NCI-H1930 (cell line): ENCODE measurements at places on chromosomes 11 and 22.

GRCh38 chr11:34030382-34030781, 21.1 kb upstream of the CAPRIN1 start:
- DNase-seq: no peak

- DNase-seq: no peak
Observed at GRCh38 chr22:21443057-21443734, 24.0 kb upstream of the TMEM191C start.

- DNase-seq: no peak
Observed at GRCh38 chr11:7115780-7116179, 27.0 kb downstream of the RBMXL2 start.

DNA sequence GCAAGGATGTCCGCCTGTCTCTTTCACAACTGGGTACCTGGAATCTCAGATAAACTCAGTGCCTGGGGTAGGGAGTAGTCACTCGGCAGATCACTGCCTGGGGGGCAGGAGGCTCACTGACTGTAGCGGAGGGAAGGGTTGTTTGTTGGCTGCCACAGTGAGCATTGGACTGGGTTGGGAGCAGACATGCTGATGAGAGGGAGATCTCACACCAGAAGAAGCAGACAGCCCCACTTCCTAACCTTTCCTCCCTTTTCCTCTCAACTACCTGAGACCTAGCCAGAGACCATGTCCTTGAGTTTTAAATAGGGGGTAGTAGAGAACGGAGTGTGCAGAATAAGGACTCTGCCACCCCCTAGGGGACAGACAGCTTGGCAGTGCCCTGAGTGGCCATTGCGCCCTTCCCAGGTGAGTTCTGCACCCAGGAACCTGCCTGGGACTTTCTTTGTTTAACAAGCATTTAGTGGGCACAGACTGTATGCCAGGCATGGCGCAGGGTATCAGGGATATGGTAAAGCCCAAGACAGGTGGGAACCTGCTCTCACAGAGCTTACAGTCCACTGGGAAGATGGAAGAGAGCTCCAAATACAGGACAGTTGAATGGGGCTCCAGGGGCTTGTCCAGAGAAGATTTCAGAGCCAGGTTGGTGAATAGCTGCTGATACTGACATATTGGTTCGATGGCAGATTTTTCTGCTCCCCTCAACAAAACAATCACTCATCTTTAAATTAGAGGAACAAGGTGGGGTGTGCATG, 115.7 kb upstream of the NNMT start:
- DNase-seq: no peak

DNA sequence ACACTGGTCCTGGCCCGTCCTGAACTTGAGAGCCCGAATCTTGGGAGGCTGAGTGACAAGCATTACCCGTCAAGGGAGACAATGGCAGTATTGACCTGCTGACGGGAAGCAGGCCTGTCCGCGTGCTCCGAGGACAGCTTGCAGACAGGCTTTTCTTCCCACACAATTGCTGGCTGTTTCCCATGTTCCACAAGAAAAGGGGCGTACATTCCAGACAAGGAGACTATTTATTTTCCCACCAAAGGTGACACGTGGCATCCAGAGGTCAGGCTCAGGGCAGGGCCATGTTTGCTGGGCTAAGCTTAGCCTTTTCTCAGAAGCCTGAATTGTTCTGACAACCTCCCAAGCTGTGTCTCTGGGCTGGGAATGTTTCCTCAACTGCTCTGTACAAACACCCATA, 86.9 kb upstream of the SPON1 start:
- DNase-seq: no peak

GRCh38 chr11:74142624-74143023, 28.2 kb downstream of the C2CD3 start:
- DNase-seq: no peak

DNA sequence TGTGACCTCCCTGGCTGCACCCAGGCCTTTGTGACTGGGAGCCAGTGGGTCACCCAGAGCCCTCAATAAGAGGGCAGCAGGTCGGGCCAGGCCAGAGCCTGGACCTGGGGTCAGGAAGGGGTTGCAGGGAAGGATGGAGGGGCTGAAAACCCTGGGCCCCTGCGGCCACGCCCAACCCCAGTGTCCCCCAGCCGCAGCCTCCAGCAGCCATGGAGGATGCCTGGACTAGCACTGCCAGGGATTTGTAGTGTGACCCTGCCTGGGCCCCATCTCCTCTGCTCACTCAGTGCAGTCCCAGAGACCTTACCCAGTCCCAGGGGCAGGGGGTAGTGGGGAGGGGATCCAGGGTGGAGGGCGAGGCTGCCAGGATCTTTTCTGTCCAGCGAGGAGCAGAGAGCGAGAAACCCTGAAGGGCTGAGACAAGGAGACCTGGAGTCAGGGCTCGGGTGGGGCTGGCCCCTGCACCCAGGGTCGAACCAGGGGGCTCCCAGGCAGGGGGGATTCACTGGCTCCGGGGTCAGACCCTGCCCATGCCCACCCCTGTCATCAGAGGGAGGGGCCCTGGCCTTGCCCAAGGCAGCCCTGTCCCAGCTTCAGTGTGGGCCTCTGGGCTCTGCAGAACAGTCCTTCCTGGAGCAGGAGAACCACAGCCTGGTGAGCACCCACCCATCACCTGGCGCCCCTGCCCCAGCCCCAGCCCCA, 187.5 kb downstream of the IGLL1 start:
- DNase-seq: no peak

DNA sequence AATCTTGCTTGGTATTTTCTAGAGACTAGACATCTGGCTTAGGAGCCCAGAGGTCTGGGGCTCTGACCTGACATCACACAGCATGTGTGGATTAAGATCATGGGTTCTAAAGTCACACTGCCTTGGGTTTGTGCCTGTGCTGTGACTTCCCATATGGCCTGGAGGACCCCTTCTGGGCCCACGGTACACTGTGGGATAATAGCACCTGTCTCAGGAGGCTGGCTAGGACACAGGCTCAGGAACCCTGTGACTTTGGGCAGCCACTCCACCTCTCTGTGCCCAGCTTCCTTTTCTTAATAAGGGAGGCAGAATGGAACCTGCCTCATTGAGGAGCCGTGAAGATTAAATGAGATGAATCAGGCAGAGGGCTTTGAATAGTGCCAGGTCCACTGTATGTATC, 99.2 kb upstream of the B3GAT1 start:
- DNase-seq: no peak

GRCh38 chr22:19407649-19408606, 23.6 kb downstream of the HIRA start:
- DNase-seq: no peak

GRCh38 chr11:94602430-94603372, 35.5 kb downstream of the PIWIL4 start:
- no peak for DNase-seq

DNA sequence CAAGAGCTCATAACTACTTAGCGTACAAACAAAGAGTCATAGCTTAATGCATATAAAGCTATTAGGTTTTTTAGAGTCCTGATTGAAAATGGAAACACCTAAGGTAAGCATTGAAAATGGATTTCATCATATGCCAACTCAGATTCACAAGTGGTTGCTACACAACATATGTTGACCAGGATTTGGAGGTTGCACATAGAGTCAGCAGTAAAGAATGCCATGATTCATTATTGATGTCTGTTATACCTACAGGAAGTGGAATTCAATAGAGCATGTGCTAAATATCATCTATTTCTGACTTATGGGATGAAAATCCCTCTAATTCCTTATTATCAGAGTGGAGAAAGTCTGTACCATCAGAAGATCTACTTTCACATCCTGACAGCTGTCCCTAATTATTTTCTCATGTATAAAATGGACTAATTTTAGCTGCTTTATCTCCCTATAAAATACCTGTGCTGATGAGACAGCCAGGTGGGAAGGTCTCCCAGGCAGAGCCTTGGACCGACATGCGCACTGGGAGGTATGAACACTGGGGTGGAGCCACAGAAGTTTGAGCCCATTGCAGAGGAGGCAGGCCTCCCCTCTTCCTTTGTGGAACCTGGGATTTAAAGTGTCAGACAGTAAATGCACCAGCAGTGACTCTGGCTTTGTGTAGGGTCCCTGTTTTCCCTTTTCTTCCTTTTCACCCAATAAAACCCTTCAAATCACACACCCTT, 204.2 kb downstream of the AASDHPPT start:
- DNase-seq: no peak

GRCh38 chr11:12902791-12903486, 106.2 kb upstream of the RASSF10 start:
- no peak for DNase-seq
